Activated CD8-positive, alpha-beta memory T cell treated with anti-CD3 and anti-CD28 coated beads for 4 hours (primary cell): ENCODE measurements at places on chromosomes 5 and 9.

- peak; percentile 33 for DNase-seq
Observed at GRCh38 chr5:177370488-177371119, 12.9 kb downstream of the RGS14 start.

DNA sequence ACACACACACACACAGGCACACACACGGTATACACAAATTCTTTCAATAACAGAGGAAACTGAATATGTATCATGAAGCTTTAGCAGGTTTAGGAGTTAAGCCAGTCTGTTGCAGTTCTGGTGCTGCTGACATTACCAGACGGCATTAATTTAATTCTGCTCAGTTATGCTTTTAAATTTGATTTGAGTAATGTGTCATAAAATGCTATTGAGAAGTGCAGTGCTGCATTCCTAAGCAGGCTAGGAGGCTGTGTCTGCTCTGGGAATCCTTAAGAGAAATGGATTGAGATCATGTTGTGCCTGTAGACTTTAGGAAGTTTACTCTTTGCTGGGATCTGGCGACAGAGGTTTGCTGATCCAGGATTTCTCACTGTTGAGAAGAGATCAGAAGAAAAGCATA is 733.8 kb downstream of the BRINP1 start:
- no peak for DNase-seq

GRCh38 chr5:126681970-126682369 is 81.2 kb downstream of the PHAX start:
- no peak for DNase-seq

- DNase-seq: no peak
Observed at GRCh38 chr9:133558191-133559126, 24.0 kb downstream of the ADAMTSL2 start.

- DNase-seq: no peak
Observed at GRCh38 chr5:10801931-10802666, 41.1 kb upstream of the DAP start.

DNA sequence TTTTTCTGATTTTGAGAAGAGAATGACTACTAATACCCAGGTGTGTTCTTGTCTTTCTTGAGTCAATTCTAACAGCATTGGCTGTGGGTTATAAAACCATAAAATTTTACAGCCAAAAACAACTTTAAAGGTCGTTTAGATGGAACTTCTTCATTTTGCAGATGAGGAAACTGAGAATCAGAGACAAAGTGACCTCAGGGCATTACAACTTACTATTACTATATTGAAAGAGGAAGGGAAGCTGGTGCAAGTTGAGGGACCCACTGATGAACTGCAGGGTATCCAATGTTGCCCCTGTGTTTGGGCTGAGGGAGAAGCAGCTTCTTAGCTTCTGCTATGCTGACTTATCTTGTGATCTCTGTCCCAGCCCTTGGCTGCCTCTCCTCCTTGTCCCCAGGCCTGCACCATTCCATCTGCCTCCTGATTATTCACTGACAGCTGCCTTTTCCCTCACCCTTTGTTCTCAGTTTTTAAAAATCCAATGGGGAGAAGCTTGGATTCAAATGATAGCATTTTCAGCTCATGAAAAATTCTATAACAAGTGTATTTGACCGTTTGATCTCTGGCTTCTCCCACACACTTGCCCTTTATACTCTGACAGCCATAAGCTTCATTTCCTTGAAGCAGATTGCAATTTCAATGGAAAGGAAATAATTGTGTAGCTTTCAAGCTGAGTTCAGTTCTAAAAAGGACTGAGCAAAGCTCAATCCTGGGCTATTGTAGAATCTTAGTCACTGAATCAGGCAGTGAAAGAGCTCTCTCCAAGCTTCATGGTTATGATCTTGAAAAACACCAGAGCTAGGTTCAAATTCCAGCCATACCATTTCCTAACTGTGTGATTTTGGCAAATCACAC is 68.5 kb downstream of the TMC1 start:
- DNase-seq: no peak

- DNase-seq: no peak
Observed at GRCh38 chr9:98109052-98109451, 10.0 kb downstream of the TRIM14 start.

- DNase-seq: no peak
Observed at GRCh38 chr5:21070858-21071257, 1082.9 kb upstream of the CDH18 start.
